Stimulated activated CD8-positive, alpha-beta memory T cell treated with anti-CD3 and anti-CD28 coated beads, Interleukin-15, amount 100 ng/mL, for 24 hours (primary cell): ENCODE measurements at places on chromosomes 6 and 20.

DNA sequence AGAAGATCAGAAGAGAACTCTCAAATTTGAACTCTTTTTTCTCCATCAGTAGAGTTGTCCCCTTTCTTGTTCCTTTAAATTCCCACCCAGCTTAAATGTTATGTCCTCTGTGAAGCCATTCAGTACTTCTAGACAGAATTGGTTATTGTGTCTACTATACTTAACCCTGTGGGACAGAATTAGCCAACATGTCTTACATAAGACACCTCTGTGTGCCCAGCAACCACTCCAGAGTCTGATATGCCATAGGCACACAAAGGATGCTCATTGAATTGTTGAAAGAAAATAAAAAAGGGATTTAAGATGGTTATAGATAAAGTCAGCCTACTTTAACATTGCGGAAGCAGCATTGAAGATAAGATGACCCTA lies 77.0 kb upstream of the LTV1 start:
- DNase-seq = no peak

- no peak for DNase-seq
These were observed 16.4 kb downstream of the PLCB1 start for GRCh38 chr20:8148501-8148900.

DNA sequence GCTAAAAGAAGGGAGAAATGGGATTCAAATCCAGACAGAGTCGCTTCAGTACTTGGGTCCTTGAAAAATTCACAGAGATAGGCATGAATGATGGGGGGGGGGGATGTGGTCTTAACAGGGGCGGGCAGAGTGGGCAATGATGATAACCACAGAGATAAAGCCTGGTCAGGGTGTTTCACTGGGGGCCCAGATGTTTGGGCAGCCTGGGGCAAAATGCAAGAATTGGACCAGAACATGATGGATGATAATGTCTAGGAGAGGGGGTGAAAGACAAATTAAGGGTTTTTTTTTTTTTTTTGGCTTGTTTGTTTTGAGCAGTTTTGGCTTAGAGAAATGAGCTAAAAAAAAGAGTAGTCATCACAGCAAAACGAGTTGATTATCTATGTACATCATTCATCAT lies 57.4 kb downstream of the LAMP5 start:
- no peak for DNase-seq

DNA sequence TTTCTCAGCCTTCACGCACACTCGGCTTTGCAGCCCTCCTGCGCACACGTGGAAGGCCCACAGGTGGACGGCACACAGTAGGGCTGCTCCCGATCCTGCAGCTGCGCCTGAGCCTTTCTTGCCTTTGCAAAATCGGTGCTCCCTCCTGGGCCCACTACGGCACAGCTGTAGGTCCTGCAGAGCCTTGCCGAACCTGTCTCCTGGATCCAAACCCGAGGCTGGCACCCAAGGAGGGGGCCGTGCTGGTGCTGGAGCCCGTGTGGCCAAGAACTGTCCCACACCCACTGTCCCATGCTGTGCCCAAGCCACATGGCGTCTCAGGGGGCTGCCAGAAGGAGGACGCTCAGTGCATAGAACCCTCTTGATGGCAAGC lies 227.4 kb downstream of the TTLL2 start:
- no peak for DNase-seq

DNA sequence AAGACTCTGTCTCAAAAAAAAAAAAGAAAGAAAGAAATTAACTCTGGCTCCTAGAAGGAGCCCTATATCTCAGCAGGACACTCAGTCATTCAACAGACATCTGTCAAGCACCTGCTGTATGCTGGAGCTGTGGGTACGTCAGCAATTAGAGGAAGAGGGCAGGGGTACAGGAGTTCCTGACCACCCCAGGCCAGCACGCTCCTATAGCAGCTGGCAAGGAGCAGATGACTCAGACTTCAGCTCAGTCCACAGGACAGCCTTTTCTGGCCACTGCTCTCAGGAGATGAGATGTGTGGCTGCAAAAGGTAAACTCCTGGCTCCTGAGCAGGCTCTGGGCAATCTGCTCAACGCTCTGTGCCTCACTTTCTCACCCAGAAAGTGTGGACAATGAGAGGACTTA lies 1.7 kb upstream of the RTEL1 start:
- no peak for DNase-seq

DNA sequence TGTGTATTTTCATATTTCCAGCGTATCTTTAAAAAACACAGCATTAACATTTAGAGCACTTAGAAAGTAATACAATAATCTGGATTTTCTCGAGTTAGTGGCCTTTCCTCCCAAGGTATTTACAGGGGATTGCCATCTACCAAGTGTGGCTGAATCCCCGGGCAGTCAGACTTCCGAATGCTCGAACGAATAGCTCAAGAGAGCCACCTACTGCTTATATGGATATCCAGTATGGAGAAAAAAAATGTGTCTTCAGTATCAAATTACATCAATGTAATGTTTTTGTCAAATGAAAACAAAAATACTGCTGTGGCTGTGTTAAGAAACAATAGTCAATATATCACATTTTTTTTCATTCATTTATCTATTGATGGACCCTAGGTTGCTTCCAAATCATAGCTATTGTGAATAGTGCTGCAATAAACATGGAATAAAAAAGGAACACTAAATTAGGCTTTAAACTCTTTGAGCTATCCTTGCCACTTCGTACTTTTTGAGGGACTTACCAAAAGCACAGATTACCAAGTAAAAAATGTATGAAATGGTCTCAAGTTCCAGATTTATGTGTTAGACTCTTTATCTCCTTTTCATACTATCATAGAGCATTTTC lies 654.5 kb upstream of the PTCHD4 start:
- DNase-seq = no peak

- DNase-seq = no peak
These were observed 23.6 kb upstream of the APCDD1L start for GRCh38 chr20:58538752-58539151.

- no peak for DNase-seq
These were observed 50.7 kb upstream of the TOX2 start for GRCh38 chr20:43863821-43864544.

DNA sequence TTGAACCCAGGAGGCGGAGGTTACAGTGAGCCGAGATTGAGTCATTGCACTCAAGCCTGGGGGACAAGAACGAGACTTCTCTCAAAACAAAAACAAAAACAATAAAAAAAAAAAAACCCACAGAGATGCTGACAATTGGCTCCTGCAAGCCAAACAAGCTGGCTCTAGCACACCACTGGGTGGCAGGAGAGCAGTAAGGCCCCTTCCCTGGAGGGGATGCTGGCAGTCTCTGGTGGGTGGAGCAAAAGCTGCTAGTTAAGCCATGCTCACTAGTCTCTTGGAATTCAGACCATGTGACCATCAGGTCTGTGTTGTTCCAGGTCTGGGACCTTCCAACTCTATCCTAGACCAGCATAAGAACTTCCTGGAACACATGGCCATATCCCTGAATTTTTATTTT lies 18.9 kb upstream of the DSN1 start:
- no peak for DNase-seq

GRCh38 chr20:15848126-15848525 lies 725.1 kb downstream of the KIF16B start:
- DNase-seq = no peak

DNA sequence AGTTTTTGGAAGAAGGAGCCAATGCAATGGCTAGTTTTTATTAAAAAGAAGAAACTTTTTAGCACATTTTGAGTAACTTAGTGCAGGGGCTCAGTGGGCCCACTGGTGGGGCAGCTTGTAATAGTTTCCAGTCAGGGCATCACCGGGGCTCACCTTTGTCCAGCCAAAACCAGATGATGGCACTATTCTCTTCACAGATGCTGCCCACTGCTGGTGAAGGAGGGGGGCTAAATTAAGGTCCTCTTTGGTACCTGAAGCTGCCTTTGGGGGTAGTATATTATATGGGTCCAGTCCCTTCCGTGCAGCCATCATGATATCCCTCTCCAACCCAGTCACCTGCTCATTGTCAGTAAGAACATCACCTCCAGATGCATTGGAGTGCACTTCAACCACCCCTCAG lies 182.9 kb downstream of the PDE7B start:
- no peak for DNase-seq

DNA sequence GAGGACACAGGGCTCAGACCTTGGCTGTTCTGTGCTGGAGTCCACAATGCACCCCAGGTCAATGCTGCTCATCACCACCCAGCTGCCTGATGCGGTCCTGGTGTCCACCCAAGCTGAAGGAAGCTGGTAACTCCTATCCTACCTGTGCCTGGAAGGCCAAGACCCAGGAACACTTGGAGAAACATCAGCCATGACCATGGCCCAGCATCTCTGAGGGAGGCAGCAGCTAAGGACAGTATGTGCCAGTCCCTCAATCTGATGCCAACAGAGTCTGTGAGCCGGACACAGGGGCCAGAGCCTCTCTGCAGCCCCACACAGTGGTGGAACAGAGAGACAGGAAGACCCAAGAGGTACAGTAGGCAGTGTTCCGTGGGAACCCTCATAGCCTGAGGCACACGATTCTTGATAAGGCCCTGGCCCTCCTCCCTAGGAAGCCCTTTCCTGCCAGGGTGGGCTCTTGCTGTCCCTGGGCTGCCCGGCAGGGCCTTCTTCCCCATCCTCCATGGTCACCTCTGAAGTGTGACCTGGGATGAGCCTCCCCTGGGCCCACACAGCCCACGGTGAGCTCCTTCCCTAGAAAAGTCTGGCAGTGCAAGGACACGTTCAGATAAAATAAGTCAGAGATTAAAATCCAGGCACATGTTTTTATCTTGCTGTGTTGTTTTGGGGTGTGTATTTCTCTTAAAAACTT lies 170.7 kb downstream of the THBS2 start:
- DNase-seq = no peak

GRCh38 chr20:48609491-48609978 lies 218.3 kb downstream of the PREX1 start:
- no peak for DNase-seq

DNA sequence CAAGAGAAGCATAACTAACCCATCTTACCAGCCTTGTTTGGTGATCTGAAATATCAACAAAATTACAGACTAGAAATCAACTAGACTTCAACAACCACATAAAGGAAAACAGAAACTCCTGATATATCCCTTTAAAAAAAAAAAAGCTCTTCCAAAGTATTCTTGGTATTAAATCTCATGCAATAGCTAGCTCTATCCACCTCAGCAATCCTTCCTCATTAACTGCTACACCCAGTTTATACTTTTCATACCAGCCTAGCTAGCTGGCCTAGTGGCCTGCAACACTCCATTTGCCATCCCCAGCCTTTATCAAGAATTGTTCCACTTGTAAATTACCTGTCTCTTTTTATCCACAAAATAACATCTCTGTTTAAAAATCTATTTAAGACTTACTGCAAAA lies 69.0 kb downstream of the BACH2 start:
- no peak for DNase-seq

- no peak for DNase-seq
These were observed 1288.6 kb upstream of the GJE1 start for GRCh38 chr6:140844167-140844566.

- peak; percentile 19 for DNase-seq
These were observed at the start of gene UTRN for GRCh38 chr6:144284783-144285547. Gene UTRN (plus strand): TSS chr6:144285335. CDS start chr6:144291829, 6,494 bp downstream.

DNA sequence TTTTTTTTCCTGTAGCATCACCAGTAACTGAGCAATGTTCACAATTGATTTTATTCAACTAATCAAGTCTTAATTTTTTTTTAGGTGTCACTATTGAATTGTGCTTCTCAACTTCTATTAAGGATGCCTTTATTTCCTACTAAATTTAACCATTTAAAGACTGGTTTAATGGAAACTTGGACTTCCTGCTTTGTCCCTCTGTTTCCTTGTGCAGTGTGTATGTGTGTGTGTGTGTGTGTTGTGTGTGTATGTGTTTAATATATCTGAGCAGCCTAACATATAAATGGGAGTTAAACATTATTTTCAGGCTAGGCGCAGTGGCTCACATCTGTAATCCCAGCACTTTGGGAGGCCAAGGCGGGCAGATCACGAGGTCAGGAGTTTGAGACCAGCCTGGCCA lies 1.8 kb downstream of the SERPINB6 start:
- no peak for DNase-seq

- no peak for DNase-seq
These were observed 38.0 kb downstream of the CITED2 start for GRCh38 chr6:139336488-139336887.

DNA sequence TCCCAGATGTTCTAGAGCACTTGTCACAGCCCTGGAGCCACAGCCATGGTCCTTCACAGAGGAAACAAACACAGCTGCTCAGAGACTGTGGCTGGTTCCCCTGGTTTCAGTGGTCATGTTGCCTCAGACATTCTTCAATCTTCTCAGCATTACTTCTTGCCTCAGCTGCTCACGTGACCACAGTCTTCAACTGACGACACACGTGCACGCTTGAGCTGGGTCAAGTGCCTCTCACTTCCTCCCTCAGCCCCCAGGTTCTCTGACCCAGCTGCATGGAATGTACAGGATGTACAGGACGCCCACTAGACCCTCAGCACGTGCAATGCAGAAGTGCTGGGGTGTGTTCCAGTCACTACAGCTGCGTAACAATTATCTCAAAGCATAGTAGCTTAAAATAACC lies 159.8 kb upstream of the GGTLC1 start:
- no peak for DNase-seq

GRCh38 chr6:122722746-122723145 lies 56.8 kb upstream of the FABP7 start:
- no peak for DNase-seq

DNA sequence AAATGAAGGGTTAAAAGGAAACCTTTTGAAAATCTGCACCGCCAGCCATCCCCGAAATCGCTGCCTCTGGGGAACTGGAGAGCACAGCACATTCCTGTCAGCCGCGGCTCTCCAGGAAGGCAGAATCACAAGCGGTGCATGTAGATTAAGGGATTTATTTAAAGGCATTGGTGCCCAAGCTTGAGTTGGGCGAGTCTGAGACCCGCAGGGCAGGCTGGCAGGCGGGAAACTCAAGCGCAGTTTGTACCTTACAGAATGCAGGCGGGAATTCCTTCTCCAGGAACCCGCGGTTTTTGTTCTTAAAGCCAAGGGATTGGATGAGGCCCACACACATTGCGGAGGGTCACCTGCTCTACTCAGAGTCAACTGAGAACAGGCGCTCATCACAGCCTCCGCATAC lies 10.8 kb downstream of the GPR31 start:
- no peak for DNase-seq

GRCh38 chr20:17541596-17541995 lies 10.4 kb upstream of the BFSP1 start:
- no peak for DNase-seq

- no peak for DNase-seq
These were observed 67.6 kb upstream of the BTBD3 start for GRCh38 chr20:11849976-11850670.

GRCh38 chr20:8981482-8981881 lies 87.4 kb upstream of the PLCB4 start:
- DNase-seq = no peak

DNA sequence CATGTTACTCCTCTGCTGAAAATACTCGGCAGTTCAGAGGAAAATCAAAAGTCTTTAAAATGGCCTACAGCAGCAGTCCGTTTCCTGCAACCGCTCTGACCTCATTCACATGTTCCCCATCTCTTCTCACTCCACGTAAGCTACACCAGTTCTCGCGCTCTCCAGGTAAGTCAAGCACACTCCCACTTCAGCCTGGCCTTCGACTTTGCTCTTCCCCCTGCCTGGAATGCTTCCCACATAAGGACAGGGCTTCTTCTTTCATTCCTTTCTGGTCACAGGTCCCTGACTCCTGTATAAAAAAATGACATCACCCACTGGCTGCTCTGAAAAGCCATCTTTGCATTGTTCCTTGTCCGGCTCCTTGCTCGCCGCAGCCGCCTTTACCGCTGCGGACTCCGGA lies 42.7 kb downstream of the MGME1 start:
- no peak for DNase-seq
